Fibroblast of lung (primary cell): ENCODE measurements at places on chromosomes 5 and 9. TPM values are rescaled to one million over a fixed set of nuclear protein-coding genes. Genes with fewer than 3 reads are reported as not detected.

PLAC8L1 gene
- not detected in 2 replicates for polyA plus RNA-seq

QRFP gene
- polyA plus RNA-seq, result not detected in 2 replicates

IFNE gene
- 0.15 and 0.40 TPM in 2 replicates for polyA plus RNA-seq

LHX3 gene
- polyA plus RNA-seq, result not detected in 2 replicates

SLC9A3 gene
- polyA plus RNA-seq, result 0.78 and 0.84 TPM in 2 replicates

SEMA5A gene
- 25.1 and 49.0 TPM in 2 replicates for polyA plus RNA-seq

SOX30 gene
- 0.02 and 0.05 TPM in 2 replicates for polyA plus RNA-seq

GSN gene
- polyA plus RNA-seq, result 388 and 432 TPM in 2 replicates

PRUNE2 gene
- 5.4 and 8.9 TPM in 2 replicates for polyA plus RNA-seq

CNTLN gene
- 8.5 and 9.1 TPM in 2 replicates for polyA plus RNA-seq

TTC16 gene
- polyA plus RNA-seq, result 0.02 TPM in 1 of 2 replicates, not detected in the other

CLIC3 gene
- polyA plus RNA-seq, result 0.98 and 1.5 TPM in 2 replicates

FBXL7 gene
- 12.9 and 15.3 TPM in 2 replicates for polyA plus RNA-seq

MELK gene
- polyA plus RNA-seq, result 21.9 and 56.1 TPM in 2 replicates

GABRP gene
- polyA plus RNA-seq, result not detected in 2 replicates
